ENCODE measurements at places on chromosomes 4 and X.

DNA sequence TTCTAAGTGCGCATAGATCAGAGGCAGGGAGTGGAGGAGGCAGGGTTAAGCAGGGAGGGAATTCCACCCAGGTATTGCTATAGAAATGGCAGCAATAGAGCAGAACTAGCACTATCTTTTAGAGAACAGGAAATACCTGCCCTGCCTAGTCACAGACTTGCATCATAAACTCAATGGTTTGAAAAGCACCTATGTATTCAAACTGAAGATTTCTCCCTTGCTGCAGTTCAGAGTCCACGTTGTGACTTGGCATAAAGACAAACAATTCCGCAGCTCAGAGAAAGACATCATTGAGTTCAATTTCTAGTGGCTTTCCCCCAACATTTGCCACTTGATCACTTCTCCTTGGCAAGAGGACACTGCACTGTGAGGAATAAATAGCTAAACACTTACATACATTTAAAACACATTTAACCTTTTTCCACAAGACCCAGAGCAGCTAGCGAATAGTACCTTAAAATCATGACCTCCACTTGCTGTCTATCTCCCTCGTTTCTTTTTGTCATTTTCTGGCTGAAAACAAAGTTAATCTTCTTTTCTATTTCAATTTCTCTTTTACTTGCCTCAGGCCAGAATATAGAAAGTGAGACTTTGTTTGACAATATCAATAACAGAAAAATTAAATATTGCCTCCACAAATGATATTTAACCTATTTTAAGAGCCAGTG, 42.4 kb downstream of the SLC7A11 start:
- no peak for DNase-seq

DNA sequence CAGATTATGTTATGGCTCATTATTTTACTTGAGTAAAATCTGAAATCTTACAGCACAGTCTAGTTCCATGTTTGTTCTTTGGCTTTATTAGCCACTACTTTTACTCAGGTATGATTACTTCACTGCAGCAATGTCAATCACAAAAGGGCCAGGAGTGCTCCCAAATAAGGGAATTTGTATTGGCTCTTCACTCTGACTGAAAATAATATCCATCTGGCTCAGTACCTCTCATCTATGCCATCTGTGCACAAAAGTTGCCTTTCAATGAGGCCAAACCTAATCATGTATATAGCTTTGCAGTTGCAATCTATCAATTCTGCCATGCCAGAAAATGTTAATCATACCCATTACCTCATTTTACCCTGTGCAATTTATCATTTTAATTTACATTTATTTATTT, 161.1 kb downstream of the TECRL start:
- no peak for DNase-seq

- DNase-seq: no peak
Measured at GRCh38 chr4:130712038-130712437, 1616.1 kb downstream of the C4orf33 start.

DNA sequence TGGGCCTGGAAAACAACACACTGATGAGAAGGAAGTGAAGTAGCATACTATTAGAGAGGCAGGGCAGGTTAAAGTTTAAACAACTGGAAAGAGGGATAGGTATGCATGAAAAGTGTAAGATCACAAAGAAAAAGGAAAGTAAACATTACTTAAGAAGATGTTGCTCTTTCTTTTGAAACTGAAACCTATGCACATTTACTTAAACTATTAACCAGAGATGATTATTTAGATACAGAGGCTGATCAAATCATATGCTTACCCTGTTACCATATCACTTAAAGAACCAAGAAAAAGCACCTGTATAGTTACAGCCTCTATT, 37.8 kb downstream of the NAP1L5 start:
- no peak for DNase-seq

DNA sequence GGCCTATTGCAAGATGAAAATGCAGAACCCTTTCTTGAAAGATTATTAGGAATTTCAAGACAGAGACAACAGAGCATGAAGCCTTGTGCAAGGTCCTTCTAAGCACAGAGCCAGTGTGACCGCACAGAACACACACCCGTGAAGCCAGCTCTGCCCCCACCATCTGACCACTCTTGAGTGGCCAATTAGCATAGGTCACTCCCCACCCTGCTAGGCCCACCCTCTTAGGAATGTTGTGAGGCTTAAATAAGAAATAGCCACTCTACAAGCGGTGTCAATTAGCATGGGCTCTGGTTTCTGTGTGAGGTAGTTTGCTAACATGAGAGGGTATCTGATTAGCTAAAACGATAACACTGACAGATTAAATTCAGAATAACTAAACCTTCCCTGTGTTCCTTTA, 152.9 kb downstream of the PTTG2 start:
- no peak for DNase-seq

DNA sequence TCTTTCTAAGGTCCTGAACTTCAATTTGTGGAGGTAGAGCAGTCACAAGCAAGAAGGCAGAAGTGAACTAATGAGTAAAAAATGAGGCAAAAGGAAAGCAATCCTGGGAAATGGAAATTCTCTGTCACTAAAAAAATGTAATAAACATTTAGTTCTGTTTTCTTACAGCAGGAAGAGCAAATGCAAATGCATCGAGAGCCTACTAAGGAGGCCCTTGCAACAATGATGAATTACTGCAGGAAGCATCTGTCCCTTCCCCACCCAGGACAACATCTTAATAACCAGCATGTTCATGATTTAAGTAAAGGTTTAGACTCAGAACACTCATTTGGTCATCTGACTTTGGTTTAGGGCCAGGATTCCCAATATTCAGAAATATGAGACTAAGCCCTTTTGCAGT, 341.4 kb upstream of the NOCT start:
- DNase-seq: no peak

GRCh38 chrX:50154429-50154828, 46.4 kb downstream of the AKAP4 start:
- DNase-seq: no peak

Data from GM20000 (cell line).